ENCODE measurements at places on chromosomes 6 and 20.
A peak's percentile ranks its signal among the peaks of the same experiment; 100 is the strongest.

GRCh38 chr6:98525860-98526259 is 308.5 kb upstream of the POU3F2 start:
- no peak for DNase-seq

GRCh38 chr6:87212596-87212995 is 57.2 kb downstream of the ZNF292 start:
- no peak for DNase-seq

DNA sequence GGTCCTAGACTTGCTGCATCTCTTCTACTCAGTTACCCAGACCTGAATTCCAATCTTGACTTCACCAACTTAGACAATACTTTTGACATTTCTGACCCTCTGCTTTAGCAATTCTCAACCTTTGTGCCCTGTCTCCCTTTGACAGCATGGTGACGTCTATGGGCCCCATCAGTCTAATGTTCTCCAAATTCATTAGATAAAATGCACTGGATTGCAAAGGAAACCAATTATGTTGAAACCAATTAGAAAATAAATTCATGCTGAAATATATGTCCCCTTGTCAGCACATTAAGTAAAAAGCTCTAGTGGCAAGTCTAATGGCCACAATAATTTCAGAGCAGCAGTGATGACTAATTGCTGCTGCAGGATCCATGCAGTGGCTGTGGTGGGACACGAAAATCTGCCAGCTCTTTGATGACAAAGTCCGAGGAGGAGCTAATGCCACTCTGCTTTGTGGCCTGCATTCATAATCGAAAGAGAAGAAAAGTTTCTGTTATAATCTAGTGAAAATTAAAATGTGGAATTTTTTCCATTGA is 64.0 kb downstream of the BFSP1 start:
- no peak for DNase-seq

DNA sequence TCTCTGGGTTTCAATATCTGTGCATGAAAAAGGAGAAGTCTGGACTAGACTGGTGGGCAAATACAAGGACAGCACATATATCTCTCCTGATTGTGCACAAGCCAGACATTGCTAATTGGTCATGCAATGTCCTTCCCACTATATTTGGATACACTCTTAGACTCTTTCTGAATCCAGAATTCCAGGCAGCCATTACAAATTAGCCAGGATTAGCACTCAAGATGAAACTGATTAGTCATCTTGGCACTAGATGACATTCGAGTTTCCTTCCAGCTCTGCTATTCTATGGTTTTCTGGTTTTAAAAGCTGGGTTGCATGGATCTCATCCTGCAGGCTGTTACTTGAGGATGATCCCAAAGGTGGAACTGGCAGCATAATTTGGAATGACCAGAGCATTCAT is 73.2 kb downstream of the SCP2D1 start:
- DNase-seq, result no peak

DNA sequence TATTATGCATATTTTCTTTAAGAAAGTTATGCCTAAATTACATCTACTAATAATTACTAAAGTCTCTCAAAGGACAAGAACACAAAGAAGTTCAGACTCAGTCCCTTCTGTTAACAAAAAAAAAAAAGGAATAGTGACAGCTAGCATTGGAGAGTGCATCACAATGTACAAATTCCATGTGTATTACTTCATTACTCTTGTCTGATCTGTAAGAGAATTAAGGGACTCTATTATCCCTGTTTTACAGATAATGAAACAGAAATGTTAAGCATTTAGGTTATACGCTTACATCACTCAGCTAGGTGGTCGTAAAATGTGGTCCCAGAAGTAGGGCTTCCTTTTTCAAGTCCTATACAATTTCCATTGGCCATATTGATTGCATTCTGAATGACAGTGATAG is 17.2 kb upstream of the VNN1 start:
- no peak for DNase-seq

- DNase-seq, result no peak
Observed at GRCh38 chr6:144234399-144234798, 50.7 kb upstream of the UTRN start.

GRCh38 chr6:2733324-2733723 is 17.4 kb downstream of the MYLK4 start:
- DNase-seq, result peak; percentile 65

- DNase-seq, result no peak
Observed at GRCh38 chr20:41387444-41387851, 20.8 kb upstream of the EMILIN3 start.

GRCh38 chr6:139763468-139764210 is 389.2 kb upstream of the CITED2 start:
- no peak for DNase-seq

DNA sequence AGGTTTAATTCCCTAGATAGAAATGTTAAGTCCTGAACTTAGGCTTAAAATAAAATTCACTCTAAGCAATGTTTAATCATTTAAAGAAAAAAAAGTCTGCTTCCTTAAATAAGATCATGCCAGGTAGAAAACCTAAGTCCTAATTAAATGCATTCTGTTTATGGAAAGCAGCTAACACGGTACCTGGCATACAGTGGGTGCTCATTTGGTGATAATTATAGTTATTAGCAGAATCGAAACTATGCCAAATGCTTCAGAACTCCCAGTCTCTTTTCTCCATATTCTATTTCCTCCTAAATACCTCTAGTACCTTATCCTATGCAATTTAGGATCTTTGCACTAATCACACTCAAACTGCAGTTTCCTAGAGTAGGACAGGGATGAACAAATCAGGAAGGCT is 331.8 kb downstream of the EPHA7 start:
- no peak for DNase-seq

DNA sequence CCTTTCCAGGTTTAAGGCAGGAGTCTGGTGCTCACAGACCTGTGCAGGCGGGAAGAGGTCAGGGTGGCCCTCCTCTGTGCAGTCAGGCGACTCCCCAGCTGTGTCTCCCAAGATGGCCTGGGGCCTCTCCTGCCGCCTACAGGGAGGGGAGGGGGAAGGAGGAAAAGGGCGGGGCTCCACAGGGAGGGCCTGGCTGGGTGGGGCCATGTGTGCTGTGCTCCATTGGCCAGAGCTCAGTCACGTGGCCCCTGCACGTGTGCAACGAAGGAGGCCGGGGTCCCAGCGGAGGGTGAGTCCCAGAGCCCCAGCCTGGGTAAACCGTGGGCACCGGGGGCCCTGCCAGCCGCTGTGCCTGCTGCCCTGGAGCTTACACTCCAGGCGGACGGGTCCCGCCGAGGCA is 211.6 kb downstream of the ZDHHC14 start:
- DNase-seq, result no peak

GRCh38 chr6:24692415-24692814 is 25.5 kb downstream of the ACOT13 start:
- no peak for DNase-seq

GRCh38 chr20:49349694-49350252 is 71.9 kb upstream of the ZNFX1 start:
- DNase-seq, result no peak

DNA sequence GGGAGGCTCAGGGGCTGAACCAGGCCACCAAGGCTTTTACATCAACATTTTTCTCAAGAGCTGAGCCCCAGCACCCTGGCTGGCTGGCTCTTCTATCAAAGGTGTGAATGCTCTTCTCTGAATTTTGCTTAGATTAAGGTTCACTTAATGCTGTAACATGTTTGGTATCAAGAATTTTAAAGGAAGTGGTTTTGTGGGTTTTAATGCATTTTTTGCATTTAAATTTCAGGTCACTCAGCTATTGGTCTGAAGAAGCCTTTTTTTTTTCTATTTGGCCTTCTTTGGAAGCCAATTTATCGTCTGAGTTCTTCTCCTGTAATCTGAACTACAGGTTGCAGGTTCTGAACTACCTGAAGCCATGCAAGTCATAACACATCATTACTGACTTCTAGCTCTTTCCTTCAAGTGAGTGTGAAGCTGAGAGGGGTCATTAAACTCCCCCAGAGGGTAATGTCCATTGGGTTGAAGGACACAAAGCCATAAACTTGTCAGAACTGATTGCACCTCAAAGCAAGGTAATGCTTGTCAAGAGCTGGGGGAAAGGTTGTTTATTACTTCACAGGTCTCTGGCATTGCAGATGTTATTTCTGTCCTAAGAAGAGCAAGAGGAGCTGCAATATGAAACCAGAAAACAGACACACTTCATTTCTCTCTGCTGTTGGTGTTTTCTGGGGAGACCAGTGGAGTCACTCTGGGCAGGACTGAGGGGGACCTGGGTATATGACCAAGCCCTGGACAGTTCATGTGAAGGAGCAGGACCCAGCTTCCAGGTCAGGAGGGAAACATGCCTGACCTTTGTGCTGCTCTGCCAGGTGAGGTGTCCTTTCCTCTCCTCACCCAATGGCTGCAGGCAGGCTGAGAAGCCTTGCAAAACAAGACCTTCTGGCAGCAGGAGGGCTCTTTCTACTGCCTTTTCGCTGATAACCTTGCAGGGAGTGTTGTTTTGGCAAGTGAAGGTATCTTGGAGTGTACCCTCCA is 26.1 kb upstream of the NEDD9 start:
- no peak for DNase-seq

- DNase-seq, result no peak
Observed at GRCh38 chr20:51660672-51661608, 107.2 kb downstream of the ATP9A start.

DNA sequence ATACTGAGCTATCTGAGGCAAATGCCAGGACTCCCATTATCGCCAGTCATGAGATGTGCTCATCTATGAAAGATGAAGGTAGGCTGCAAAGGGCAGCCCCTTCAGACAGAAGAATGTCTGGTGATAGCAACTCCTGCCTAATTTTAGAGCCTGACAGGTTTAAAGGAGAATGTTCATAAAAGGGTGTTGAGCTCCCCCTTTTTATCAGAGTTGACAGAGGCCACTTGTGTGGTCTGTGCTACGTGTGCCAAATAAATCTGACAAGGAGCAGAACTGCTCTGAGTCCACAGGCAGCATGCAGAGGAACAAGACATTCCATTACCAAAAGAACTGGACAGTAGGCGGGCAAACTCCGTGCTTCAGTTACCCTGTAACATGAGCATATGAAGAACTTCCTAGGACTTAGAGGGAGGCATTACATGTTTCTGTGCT is 101.8 kb downstream of the PREP start:
- DNase-seq, result no peak

DNA sequence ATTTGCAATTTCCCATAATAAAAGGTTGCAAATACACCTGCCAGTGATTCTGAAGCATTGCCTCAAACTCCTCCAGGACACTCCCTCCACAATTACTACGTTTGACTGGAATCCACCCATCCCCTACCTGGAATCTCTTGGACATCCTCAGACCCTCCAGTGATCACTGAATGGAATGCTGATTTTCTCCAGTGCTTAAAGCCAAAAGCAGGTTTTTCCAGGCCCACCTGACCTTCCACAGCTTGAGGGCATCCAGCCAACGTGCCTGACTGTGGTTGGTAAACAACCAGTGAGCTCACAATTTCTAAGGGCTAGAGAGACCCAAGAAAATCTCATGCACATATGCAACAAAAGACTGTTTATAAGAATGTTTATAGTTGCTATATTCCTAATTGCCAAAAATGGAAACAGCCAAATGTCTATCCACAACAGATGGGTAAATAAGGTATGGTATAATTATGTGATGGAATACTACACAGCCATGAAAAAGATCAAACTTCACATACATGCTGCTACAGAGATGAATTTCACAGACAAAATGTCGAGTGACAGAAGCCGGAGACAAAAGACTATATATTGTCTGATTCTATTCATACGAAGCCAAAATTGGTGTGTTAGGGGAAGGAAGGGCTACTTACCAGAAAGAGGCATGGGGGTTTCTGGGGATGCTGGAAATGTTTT is 147.1 kb upstream of the RREB1 start:
- DNase-seq, result no peak

DNA sequence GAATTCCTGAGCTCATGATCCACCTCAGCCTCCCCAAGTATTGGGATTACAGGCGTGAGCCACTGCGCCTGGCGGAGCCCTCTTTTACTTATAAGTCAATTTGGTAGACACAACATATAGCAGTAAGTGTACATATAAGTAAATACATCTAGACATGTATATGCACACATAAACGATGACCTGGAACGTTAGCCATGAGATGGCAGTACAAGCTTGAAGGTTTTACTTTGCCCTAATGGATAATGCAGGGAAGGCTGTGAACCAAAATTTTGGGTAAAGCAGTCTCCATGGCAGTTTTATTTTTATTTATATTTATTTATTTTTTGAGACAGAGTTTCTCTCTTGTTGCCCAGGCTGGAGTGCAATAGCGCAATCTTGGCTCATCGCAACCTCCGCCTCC is 2.4 kb upstream of the GNMT start:
- DNase-seq, result no peak

DNA sequence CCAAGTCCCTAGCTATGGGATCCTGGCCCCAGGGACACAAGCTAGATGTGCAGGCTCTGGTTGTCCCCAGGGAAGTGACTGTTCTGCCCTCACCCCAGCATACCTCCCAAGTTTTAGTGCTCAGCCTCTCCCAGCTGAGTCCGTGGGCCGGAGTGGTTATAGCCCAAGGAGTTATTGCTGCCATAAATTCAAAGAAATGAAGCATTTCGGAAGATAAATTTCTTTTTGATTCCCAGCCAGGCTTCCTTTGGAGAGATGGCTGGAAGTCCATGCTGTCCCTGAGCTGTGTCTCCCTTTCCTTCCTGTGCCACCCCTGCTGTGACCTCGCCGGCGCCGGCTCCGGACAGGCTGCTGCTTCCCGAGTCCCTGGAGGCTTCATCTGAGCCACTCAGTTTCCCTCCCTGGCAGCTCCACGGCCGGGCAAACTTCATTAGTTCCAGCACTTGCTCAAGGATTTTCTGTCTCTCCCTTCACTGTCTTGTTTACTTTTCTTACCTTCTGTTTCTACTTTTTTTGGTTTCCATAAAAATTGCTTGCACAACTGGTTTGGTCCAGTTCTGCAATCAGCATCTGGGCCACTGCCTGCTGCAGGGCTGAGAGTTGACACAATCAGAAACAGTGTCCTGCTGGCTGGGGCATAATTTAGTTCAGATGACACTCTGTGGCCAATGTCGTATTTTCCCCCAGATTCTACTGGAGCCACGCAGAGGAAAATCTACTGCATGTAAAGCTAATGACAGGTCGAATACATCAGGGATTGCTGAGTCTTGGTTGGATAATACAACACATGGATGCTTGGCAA is 225.5 kb downstream of the SYNDIG1 start:
- DNase-seq, result no peak

DNA sequence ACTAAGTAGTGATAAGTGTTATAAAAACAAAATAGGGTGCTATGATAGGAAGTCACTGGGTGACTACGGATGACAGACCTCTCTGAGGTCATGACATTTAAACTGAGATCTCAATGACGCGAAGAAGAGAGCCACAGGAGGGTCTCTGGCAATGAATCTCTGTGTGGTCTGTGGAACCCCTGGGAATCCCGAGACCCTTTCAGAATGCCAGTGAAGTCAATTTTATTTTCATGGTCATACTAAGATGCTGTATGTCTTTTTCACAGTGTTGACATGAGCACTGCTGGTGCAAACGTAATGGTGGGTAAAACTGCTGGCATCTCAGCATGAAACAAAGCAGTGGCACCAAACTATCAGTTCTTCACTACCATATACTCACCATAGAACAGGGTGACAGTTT is 155.0 kb downstream of the GJA10 start:
- no peak for DNase-seq

GRCh38 chr6:83199173-83199862 is 6.2 kb downstream of the RWDD2A start:
- DNase-seq, result no peak
